Mesothelial cell of epicardium (in vitro differentiated cells): ENCODE measurements at places on chromosomes 13 and 19.

GRCh38 chr19:6501740-6502648 is at the start of gene TUBB4A:
TUBB4A (minus strand) TSS chr19:6502309; CDS start chr19:6502212, 97 bp downstream.
- peak; percentile 44 for DNase-seq

DNA sequence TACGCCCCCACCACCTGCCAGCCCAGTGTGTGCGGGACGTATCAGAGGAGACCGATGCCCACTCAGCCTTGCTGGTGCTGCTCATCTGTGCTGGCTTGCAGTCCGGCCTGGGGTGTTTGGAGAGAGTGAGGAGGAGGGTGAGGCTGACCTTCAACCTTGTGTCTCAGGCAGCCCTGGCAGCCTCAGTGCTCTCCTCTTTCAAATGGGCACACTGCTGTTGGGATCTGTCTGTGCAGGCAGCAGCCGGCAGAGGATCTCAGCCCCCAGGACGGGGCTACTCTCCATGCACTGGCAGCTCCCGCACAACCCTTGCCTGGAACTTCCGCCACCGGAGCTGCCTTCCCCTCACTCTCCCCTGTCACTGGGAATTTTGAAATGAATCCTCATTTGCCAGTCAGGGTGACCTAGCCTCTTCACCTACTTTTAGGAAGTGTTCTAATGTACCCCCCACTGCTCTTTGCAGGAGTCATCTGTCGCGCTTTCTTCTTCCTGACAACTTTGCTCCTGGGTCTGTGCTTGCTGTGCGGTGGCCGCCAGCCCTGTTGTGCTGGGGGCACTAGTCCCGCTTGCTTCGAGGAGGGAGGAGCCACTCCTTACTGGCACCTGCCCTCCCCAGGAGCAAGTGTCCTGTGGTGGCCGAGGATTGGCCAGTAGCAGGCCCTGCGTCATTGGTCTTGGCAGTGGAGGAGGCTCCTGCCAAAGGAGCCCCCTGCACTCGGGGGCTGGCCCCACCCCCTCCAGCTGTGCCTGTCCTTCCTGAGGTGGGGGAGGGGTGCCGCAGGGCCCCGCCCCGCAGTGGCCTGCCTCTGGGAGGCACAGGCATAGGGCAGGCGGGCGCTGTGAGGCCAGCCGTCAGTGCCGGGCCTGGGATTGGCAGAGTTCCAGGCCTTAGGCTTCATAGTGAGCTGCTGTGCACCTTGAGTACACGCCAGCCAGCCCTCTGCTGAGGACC is 53.4 kb downstream of the TSSK6 start:
- no peak for DNase-seq

DNA sequence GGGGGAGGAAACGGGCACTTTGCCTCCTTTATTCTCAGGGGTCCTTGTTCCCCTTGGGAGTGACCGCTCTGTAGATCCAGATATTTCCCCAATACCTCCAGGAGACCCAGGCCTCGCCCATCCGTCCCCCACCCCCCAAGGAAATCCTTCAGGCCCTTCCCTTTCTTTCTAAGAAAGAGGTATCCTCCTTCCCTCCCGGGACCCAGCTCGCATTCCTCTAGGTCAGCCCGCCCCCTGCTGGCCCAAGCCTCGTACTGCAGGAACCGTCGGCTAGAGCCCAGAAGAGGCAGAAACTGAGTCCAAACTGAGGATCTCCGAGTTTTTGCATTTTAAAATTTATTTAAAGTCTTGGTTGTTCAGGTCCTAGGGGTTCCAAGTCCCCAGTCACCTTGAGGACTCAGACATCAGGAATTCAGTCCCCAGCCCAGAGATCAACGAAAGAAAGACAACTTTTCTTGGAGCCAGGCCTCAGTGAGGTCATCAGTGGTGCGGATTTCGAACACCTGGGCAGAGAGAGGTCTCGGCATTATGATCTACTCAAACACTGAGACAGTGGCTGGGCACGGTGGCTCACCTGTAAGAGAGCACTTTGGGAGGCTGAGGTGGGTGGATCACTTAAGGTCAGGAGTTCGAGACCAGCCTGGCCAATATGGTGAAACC is 7.5 kb upstream of the LRFN1 start:
- DNase-seq, result peak; percentile 78

- no peak for DNase-seq
Measured at GRCh38 chr13:92173254-92173653, 774.8 kb downstream of the GPC5 start.

DNA sequence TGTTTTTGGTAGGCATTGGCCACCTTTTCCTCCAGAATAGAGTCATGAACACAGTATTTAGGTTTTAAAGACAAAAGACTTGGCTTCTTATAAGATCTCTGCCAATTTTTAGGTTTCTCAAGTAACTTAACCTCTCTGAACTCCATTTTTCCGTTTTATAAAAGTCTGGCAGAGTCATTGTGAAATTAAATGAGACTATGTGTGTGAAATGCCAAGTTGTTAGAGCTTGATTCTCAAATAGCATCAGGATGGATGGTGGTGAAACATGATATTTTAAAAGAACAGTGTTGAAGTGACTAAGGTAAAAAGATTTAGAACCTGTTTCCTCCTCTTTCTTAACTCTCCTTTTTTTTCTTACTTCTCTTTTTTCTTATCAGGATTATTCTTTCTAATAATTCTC is 617.7 kb upstream of the SLITRK1 start:
- DNase-seq, result no peak
